ENCODE measurements at places on chromosomes 5 and 9.

- no peaks in the 10 kb centered on the region for H3K27me3 ChIP-seq
- H3K36me3 ChIP-seq = no peaks in the 10 kb centered on the region
- no peak for DNase-seq
- H3K27ac ChIP-seq = no peak overlapping the region
Observed at GRCh38 chr5:90476391-90476790, 1.7 kb downstream of the POLR3G start.

- H3K27me3 ChIP-seq = peaks cover 6% of the 10 kb centered on the region
- H3K36me3 ChIP-seq = no peaks in the 10 kb centered on the region
- no peaks in the 10 kb centered on the region for H3K4me1 ChIP-seq
- no peak overlapping the region for H3K4me3 ChIP-seq
Observed at GRCh38 chr5:174608631-174609097, 115.7 kb upstream of the MSX2 start.

DNA sequence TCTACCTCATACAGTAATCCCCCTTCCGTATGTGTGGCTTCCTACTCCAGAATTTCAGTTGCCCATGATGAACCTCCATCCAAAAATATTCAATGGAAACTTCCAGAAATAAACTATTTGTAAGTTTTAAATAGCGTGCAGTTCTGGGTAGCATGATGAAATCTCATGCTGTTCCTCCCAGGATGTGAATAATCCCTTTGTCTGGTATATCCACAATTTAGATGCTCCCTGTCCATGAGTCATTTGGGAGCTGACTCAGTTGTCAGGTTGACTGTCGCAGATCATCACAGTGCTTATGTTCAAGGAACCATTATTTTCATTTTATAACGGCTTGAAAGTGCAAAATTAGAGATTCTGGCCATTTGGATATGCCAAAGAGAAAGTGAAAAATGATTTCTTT lies 290.1 kb upstream of the CDH9 start:
- H3K4me3 ChIP-seq = no peak overlapping the region
- H3K36me3 ChIP-seq = no peaks in the 10 kb centered on the region
- no peak for DNase-seq
- no peaks in the 10 kb centered on the region for H3K27me3 ChIP-seq
- no peak overlapping the region for H3K27ac ChIP-seq

DNA sequence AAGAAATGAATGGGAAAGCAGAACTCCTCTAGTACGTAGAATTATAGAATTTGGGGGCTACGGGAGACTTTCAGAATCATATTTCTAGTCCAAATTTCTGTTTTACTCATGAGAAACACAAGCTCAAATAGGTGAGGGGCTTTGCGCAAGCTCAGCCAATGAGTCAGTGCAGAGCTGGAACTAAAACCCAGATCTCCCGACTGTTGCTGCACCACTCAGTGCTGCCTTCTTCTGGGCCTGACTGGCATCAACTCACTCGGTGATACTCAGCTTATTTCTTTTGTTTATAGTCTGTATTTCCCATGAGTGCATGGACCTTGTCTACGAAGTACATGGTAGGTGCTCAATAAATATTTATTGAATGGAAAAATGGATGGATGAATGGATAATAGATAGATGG lies 280.2 kb downstream of the CDK5RAP2 start:
- no peak overlapping the region for H3K27ac ChIP-seq
- H3K4me3 ChIP-seq = no peak overlapping the region
- H3K27me3 ChIP-seq = no peaks in the 10 kb centered on the region
- DNase-seq = no peak
- H3K36me3 ChIP-seq = no peaks in the 10 kb centered on the region

DNA sequence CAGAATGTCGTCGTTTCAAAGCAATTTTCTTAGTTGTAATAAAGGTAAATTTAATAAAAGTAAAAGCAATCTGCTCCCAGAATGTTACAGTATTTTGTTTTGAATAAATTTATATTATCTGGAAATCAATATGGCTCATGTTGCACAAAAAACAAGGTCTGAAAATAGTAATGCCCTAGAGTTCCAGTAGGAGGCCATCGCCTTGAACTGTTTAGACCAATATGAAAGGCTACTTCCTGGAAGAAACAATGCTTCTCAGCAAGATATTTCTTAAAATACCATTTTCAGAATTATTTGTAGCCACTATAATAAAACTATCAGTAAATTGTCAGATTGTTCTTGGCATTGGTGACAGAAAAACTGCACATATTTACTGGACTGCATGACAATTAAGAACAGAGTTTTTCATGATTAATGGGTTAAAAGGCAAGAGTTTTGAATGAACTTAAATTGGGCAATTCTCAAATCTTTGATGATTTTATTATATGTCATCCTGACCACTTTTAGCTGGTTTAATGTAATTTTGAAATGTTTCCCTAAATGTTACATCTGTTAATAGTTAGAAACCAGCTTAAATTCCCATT lies 153.2 kb downstream of the COMMD10 start:
- H3K27ac ChIP-seq = no peak overlapping the region
- no peak for DNase-seq
- no peaks in the 10 kb centered on the region for H3K36me3 ChIP-seq
- H3K4me3 ChIP-seq = no peak overlapping the region

DNA sequence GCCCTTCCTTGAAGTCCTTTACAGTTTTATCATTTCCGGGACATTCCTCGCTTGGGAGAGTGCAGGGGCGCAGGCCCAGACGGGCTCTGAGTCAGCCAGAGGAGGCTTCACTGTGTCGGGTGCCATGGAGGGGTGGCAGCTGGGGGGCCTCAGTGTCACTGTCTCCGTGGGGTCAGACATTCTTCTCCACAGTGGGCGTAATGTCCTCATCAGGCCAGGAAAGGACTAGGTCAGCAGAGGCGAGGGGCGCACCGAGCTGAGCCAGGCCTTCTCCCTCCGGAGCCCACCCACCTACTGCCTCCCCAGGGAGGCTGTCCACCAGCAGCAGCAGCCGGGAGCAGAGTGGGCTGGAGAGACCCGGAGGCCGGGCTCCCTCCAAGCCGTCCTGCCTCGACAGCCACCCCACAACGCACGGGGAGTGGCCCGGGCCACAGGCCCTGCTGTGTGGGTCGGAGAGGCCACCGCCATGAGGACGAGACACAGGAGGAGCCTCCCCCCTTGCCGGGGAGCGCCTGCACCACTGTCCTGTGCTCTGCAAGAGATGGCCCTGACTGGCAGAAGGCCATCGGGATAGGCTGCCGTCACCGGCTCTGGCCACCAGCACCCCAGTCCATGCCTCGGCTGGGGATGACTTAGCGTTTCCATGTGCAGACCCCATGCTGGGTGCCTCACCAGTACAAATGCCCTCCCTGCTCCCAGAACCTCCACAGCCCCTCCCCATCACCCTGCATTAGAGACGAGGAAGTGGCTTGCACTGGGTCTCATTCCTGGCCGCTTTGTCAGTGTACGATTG lies 26.5 kb downstream of the SARDH start:
- H3K27me3 ChIP-seq = no peaks in the 10 kb centered on the region
- peak; percentile 2 for DNase-seq
- no peak overlapping the region for H3K4me3 ChIP-seq
- no peak overlapping the region for H3K27ac ChIP-seq

- DNase-seq = no peak
- H3K4me1 ChIP-seq = no peaks in the 10 kb centered on the region
- no peak overlapping the region for H3K27ac ChIP-seq
- peaks cover 2% of the 10 kb centered on the region for H3K27me3 ChIP-seq
- H3K36me3 ChIP-seq = no peaks in the 10 kb centered on the region
Observed at GRCh38 chr9:77063645-77064285, 44.3 kb downstream of the FOXB2 start.

- H3K27me3 ChIP-seq = no peaks in the 10 kb centered on the region
- H3K27ac ChIP-seq = no peak overlapping the region
- H3K4me3 ChIP-seq = no peak overlapping the region
- H3K36me3 ChIP-seq = peaks cover 13% of the 10 kb centered on the region
- no peak for DNase-seq
Observed at GRCh38 chr5:131536850-131537448, 98.1 kb downstream of the RAPGEF6 start.

- no peaks in the 10 kb centered on the region for H3K4me1 ChIP-seq
- no peak overlapping the region for H3K4me3 ChIP-seq
- no peaks in the 10 kb centered on the region for H3K27me3 ChIP-seq
- no peaks in the 10 kb centered on the region for H3K36me3 ChIP-seq
Observed at GRCh38 chr5:128673970-128674369, 135.9 kb upstream of the FBN2 start.

DNA sequence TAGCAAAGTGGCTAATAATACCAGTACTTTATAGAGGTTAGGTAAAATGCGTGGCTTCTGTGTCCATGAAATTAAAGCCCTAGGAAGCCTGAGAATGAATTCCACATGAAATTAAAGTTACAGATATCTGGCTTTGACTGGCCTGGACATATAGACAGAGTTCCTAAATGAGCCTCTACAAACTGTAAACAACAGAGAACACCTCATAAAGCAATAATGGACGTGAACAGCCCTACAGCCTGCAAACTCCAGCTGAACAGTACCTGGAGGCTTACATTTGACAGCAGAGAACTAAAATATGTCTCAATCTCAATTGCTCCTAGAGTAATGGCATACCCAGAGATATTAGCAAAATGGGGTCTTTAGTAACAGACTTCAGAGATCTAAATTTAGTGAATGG lies 28.7 kb downstream of the GOLPH3 start:
- H3K27me3 ChIP-seq = no peaks in the 10 kb centered on the region
- no peak overlapping the region for H3K4me3 ChIP-seq
- H3K4me1 ChIP-seq = peaks cover 12% of the 10 kb centered on the region
- peaks cover 6% of the 10 kb centered on the region for H3K36me3 ChIP-seq
- no peak overlapping the region for H3K27ac ChIP-seq

- peaks cover 13% of the 10 kb centered on the region for H3K27me3 ChIP-seq
- no peak overlapping the region for H3K27ac ChIP-seq
- H3K4me3 ChIP-seq = no peak overlapping the region
Observed at GRCh38 chr5:77960863-77961396, 184.8 kb upstream of the TBCA start.

DNA sequence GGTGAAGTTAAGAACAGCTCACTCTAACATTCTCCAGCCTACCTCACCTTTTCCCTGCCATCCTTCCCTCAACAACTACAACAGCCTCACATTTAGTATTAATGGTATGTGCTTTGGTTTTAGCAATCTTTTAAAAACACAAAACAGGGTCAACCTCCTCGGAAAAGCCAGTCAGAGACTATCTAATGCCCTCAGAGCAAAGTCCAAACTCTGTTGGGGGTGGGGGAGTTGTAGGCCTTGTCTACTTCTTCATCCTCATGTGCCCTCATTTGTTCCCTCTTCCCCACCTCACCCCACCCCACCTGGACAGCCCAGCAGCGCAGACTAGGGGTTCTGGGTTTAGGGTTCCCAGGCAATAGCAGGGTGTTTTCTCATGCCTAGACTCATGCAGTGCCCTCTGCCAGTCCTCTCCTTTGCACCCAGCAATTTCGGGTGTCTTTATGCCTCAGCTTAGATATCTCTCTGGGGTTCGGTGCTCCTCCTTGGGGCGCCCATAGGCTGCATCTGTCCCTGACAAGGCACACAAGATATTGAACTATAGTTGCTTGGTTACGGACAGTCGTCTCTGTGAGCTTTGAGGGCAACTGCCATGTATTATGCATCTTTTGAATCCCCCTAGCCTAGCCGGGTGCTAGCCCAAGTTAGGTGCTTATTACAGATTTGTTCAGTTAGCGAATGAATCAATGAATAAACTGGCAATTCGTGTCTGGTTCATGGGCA lies 762 bp upstream of the TCOF1 start:
- H3K27me3 ChIP-seq = no peaks in the 10 kb centered on the region
- no peak for DNase-seq
- peak overlapping the region; percentile 86 for H3K4me3 ChIP-seq
- H3K36me3 ChIP-seq = peaks cover 13% of the 10 kb centered on the region
- no peak overlapping the region for H3K27ac ChIP-seq

- DNase-seq = no peak
- no peaks in the 10 kb centered on the region for H3K27me3 ChIP-seq
- H3K4me3 ChIP-seq = no peak overlapping the region
- no peak overlapping the region for H3K27ac ChIP-seq
- peaks cover 6% of the 10 kb centered on the region for H3K4me1 ChIP-seq
Observed at GRCh38 chr9:137428841-137429545, 5.8 kb downstream of the NOXA1 start.

DNA sequence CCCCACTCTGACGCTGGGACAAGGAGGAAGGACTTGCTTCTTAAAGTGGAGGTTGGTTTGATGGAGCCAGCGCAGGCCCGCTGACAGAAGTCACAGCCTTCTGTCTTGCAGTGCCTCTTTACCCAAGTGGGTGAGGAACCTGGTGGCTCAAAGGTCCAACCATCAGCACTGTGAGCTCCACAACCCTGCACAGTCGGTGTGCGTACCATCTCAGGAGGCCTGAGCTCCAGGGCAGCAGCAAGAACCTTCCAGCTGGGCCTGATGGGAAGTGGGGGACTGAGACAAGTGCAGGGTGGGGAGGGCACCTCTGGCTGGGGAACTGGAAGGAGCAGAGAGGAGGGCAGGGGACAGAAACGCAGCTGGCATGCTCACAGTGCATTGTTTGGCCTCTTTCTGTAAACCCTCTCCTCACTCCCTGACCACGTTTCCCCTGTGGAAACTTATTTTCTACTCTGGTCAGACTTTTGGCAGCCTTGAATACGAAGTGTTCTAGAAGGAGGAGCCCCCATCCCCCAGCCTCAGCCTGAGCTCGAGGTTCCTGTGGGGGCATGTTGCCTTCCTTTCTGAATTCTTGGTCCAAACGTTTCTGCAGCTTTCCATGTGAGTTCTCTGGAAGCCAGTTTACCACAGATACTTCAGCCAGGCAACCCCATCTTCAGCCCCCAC lies 178.5 kb upstream of the PITX1 start:
- no peak overlapping the region for H3K27ac ChIP-seq
- no peaks in the 10 kb centered on the region for H3K27me3 ChIP-seq
- no peak for DNase-seq
- no peak overlapping the region for H3K4me3 ChIP-seq

- peaks cover 8% of the 10 kb centered on the region for H3K4me1 ChIP-seq
- no peak overlapping the region for H3K27ac ChIP-seq
- H3K27me3 ChIP-seq = no peaks in the 10 kb centered on the region
- DNase-seq = no peak
Observed at GRCh38 chr5:115064380-115064779, 105.3 kb downstream of the TRIM36 start.

GRCh38 chr9:8486095-8486494 lies 686.5 kb upstream of the DMAC1 start:
- no peak overlapping the region for H3K4me3 ChIP-seq
- H3K36me3 ChIP-seq = no peaks in the 10 kb centered on the region
- H3K4me1 ChIP-seq = no peaks in the 10 kb centered on the region
- H3K27me3 ChIP-seq = no peaks in the 10 kb centered on the region
- H3K27ac ChIP-seq = no peak overlapping the region

DNA sequence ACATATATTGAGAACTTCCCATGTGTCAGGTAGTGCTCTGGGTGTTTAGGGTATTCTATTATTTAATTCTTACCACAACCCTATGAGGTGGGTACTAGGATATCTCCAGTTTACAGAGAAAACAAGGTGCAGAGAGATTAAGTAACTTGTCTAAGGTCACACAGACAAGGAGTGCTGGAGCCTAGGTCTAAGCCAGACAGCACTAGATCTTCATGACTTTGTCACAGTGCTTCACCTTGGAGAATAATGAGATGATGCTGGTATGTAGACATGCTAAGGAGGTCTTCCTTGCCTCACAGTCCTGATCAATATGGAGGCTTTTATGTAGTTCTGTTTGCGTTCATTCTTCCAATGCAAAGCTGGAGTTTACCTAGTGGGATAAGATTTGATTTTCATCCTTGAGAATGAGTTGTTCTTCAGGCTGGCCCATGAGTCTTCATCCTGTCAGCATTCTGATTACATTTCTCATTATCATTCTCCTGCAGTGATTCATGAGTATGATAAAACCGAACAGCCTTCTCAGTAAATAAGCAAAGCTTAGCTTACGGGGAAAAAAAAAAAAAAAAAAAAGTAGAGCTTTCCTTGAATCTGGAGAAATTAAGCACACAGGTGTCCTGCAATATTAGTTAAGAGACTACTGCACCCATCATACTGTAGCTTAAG lies 176.3 kb downstream of the C9orf152 start:
- no peak overlapping the region for H3K4me3 ChIP-seq
- no peak overlapping the region for H3K27ac ChIP-seq
- H3K36me3 ChIP-seq = no peaks in the 10 kb centered on the region
- H3K4me1 ChIP-seq = peaks cover 14% of the 10 kb centered on the region
